ENCODE measurements at places on chromosomes 6 and 20.

- peak; percentile 93 for DNase-seq
Observed at GRCh38 chr20:35303735-35304491, 11.7 kb upstream of the FAM83C start.

DNA sequence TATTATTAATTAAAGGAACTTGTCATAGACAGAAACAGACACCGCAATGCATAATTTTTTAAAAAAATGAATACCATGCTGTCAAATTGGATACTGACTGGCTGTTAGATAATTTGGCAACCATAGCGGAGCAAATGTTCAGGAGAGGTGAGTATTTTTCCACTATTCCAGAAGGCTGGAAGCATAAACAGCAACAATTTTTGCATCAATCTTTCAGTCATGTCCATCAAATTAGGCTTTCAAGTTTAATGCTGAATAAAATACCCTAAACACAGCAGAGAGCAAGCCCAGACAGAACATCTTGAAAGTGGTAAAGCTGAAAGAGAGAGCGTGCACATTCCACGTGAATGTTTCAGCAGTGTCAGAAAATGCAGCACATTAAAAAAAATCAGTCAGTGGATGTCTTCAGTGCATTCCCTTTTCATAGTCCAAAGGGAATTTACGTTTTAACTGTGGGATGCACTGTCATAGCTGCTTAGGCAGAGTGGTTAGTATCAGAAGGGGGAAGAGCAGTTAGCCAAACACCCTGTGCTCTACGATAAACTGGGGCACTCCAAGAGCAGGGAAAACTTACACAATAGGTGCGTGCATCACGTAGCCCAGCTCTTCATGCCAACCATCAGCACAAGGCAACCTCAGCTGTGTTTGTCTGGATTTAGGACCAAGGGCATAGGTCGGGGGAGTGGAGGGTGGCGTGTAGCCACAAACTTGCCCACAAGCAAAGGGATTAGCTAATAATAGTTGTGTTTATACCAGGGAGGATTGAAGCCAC, 116.2 kb upstream of the STMND1 start:
- DNase-seq: peak; percentile 26

DNA sequence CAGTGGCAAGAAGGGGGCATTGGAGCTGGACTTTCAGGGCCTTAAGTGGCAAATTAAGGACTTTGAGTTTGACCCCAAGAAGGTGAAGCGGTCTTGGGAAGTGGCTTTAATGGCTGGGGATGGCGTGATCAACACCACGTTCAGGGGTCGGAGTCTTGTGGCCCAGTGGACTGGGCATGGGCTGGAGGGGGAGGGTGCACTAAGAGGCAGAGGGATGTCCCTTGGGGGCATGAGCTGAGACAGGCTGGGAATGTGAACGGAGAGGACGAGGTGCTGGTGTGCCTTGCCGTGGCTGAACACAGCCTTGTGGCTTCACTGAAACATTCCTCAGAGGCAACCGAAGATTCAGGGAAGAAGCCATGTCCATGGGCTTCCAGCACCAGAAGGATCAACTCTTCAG, 227.0 kb downstream of the SYNDIG1 start:
- DNase-seq: no peak

DNA sequence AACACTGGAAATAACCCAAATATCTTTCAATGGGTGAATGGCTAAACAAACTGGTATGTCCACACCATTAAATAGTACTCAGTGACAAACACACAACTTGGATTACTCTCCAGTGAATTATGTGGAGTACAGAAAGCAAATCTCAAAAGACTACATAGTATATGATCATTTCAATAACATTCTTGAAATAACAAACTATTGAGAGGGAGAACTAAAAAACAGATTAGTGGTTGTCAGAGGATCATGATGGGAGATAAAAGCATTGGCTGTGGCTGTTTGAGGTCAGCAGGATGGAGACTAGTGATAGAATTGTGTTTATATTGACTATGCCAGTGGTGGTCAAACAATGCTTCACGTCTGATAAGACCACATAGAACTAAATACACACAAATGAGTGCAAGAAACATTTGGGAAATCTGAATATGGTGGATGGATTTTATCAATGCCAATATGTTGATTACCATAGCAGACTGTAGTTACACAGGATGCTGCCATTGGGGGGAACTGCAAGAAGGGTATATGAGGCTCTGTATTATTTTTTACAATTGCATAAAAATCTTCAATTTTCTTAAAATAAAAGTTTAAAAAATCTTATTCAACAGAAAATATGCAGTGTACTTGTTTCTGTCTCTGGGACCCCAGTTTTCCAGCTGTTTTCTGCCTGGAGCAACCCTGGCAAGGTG, 242.0 kb downstream of the TBXT start:
- DNase-seq: no peak

GRCh38 chr6:119533603-119534279, 184.2 kb upstream of the MAN1A1 start:
- no peak for DNase-seq

DNA sequence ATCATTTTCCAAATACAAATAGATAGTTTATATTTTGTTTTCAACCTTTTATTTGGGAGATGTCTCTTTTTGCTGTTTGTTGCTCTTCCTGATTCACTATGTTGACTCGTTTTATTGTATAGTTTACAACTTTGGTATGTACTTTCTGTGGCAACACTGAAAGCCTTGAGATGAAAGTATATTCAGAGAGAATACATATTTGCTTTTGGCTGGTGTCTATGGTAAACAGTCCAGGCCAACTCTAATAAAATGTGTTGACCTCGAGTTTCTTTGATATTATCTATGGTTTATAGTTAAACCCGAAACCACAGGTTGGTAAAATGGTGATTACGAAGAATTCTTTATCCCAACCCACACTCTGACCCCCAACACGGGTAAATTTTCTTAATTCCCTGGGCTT, 919.6 kb upstream of the MAP3K7 start:
- DNase-seq: no peak

- no peak for DNase-seq
Observed at GRCh38 chr20:51020657-51021056, 2.2 kb downstream of the KCNG1 start.

DNA sequence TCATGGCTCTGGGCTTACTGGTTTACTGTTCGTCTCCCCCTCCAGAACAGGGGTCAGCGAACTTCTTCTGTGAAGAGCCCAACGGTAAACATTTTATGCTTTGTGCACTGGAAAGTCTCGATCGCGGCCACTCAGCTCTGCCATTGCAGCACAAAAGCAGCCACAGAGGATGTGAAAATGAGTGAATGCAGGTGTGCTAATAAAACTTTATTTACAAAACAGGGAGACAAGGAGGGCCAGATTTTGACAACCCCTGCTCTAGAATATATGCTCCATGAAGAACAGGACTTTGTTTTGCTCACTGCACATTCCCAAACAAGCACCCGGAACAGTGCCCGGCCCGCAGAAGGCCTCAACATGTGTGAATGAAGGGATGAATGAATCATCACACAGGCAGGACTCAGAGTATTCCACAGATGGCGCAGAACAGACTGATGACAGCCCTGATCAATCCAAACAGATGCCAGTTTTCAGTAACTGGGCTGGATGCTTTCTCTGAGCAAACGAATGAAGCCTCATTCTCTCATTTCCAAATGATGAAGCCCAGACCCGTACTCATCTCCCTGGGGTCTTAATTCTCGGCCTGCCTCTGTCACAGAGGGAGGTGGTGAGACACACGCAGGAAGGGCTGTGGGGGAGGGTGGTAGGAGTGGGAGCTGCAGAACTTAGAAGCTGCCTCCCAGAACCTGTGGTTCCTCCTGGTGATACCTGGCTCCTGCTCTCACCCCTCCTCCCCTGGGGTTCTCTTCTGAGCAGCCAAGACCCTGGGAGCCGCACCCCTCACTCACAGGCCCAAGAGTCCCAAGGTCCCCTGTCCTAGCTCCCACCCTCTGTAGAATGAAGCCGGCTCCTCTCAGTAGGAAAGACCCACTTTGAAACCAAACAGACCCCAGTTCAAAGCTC, 196.4 kb downstream of the PREX1 start:
- DNase-seq: peak; percentile 32

DNA sequence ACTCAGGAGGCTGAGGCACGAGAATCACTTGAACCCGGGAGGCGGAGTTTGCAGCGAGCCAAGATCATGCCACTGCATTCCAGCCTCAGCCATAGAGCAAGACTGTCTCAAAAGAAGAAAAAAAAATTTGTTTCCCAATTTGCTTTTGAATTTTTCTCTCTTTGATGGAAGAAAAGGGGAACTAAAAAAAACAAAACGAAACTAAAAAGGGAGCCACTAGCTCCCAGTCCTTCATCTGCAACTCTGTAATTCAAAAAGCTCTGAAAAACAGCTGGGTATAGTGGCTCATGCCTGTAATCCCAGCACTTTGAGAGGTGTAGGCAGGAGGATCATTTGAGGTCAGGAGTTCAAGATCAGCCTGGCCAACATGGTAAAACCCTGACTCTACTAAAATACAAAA, 9.5 kb downstream of the OVOL2 start:
- peak; percentile 50 for DNase-seq

DNA sequence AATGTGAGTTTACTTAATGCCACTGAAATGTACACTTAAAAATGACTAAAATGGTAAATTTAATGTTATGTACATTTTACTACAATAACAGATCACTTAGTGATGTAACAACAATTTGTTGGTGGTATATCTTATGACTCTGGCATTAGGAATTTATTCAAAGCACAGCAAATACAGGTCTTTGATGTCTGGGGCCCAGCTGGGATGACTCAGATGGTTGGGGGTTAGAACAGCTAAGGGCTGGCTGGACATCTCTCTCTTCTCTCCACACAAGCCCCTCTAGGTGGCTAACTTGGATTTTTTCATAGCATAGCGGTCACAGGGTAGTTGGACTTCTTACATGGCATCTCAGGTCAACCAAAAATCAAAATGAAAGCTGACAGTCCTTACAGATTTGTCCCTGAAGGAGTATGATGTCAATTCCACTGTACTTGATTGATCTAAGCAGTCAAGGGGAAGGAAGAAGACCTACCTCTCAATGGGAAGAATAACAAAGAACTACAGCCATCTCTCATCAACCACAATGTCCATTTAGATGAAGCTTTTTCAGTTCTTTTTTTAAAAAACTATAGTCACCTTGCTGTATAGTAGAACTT, 37.5 kb upstream of the LCA5 start:
- DNase-seq: no peak

- DNase-seq: no peak
Observed at GRCh38 chr6:123940551-123940950, 136.9 kb downstream of the NKAIN2 start.

DNA sequence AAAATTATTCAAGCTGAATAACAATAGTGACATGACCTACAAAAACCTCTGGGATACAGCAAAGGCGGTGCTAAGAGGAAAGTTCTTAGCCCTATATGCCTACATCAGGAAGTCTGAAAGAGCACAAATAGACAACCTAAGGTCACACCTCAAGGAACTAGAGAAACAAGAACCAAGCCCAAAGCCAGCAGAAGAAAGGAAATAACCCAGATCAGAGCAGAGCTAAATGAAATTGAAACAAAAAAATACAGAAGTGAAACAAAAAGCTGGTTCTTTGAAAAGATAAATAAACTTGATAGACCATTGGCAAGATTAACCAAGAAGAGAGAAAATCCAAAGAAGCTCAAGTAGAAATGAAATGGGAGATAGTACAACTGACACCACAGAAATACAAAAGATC, 47.6 kb upstream of the NOTCH4 start:
- DNase-seq: no peak

GRCh38 chr6:157981132-157981394, 600 bp upstream of the SYNJ2 start:
- no peak for DNase-seq

- DNase-seq: peak; percentile 80
Observed at GRCh38 chr6:16238057-16238962, at the start of gene GMPR. Gene GMPR, plus strand, starts transcription at chr6:16238587. Its CDS starts 107 bp downstream, at chr6:16238694.

DNA sequence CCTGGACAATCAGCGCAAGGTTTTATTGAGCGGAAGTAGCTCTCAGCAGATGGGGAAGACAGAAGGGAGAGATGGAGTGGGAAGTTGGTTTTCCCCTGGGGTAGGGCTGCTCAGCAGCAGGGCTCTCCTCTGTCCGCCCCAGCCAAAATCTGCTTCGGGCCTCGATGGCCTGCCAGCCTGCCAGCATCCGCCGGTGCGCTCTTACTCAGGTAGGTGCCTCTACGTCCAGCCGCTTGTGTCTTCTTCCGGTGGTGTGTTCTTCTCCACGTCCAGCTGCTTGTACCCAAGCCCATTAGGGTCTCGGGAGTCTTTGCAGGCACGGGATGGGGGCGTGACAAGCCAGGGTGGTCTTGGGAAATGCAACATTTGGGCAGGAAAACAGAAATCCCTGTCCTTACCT, 1340.0 kb upstream of the MAP3K7 start:
- DNase-seq: no peak

DNA sequence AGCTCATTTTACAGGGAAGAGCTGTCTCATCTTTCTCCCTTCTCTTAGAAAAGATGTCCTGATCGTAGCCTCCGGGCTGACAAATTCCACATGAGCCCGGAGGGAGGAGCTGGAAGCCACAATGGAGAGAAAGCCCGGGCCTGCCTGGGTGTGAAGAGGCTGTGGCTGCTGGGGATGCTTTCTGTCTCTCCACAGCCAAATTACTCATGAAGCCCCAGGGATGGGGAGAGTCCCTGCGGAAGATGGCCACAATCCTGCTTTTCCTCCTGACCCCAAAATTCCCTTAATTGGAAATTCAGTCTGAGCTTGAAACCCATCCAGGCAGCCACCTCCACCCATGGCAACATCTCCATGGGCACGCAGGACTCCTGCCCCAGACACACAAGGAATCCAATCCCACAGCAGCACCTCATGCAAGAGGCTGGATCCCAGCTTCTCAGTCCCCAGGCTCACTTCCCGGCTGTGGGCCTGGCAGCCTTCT, 32.4 kb downstream of the JPH2 start:
- no peak for DNase-seq

DNA sequence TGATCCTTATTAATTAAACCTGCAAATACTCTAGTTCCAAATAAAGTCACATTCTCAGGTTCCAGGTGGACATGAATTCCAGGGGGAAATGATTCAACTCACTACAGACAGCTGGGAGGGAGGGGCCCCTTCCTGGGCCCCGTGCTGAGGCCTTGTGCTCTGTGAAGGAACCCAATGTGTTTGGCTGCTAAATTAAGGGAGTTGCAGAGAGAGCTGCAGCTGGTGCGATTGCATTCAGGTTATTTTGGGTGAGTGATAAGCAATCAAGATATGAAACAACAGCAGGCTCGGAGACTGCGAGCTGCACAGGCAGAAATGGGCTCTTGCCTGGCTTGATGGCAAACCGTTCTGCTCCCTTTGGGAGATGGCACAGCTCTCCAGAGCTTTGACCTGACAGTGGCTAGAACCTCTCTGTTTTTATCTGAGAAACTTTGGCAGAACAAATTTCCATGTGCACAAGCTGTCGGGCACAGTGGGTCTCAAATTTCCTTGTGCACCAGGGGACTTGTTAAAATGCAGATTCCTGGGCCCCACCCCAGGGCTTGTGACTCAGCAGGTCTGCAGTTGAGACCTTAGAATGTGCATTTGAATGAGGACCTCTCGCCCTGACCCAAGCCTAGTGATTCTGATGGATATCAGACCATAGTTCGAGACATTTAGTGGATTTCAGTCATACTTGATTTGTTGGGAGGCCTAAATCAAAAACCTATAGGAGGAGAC, 9.8 kb downstream of the MAPK13 start:
- DNase-seq: peak; percentile 64
